Suprapubic skin (tissue), 4 donors: ENCODE measurements at places on chromosomes 3 and 15.

DNA sequence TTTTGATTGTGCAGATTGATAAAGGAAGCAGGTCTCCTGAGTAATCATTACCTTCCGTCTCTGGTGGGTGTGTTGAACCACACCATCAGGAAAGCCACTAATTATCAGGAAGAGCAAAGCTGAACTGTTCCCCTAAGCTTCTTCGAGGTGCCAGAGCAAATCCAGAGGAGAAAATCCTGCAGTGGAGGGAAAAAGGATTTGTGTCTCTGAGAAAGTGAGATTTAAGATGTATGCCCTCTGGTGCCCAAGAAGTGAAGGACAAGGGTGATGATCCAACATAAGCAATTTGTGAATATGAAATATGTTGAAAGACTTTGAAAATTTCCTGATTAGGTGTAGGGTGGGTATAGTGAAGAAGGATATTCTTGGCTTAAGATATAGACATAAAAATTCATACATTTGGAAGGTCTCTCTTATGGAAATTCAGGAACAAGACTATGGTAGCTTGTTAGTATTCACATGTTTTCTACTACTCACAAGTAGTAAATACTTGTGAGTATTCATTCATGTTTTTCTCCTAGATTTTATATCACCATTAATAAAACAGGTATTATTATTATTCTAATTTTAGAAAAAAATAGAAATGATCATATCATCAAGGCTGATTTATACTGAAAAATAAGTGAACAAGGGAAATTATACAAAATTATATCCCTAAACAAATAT is 34.8 kb downstream of the COMMD2 start:
- no peaks in the 10 kb centered on the region for H3K27me3 ChIP-seq
- peaks cover 2% of the 10 kb centered on the region for H3K4me1 ChIP-seq
- no peak for DNase-seq
- no peaks in the 10 kb centered on the region for H3K36me3 ChIP-seq
- H3K27ac ChIP-seq: no peak overlapping the region
- H3K4me3 ChIP-seq: no peak overlapping the region

GRCh38 chr3:10443272-10444109 is 61.9 kb downstream of the ATP2B2 start:
- no peaks in the 10 kb centered on the region for H3K36me3 ChIP-seq
- H3K27me3 ChIP-seq: no peaks in the 10 kb centered on the region
- H3K27ac ChIP-seq: no peak overlapping the region
- no peak overlapping the region for H3K4me3 ChIP-seq
- DNase-seq: no peak
- H3K4me1 ChIP-seq: no peaks in the 10 kb centered on the region

DNA sequence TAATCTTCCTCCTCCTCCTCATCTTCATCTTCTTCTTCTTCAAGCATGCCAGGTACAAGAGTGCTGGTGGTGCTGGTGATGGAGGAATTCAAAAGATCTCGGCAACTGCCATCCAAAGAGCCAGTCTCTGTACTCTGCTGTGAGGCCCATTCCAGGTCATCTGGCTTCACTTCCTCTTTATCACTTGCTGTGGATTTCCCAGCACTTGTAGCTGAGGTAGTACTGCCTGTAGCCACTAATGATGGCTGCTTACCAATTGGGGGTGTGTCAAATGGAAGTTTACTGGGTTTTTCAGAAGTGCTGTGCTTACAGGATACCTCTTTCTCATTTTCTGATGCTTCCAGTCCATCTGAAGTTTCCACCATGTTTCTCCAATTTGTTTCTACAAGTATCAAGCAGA is 28.8 kb upstream of the SHC4 start:
- H3K27me3 ChIP-seq: no peaks in the 10 kb centered on the region
- H3K27ac ChIP-seq: no peak overlapping the region
- peaks cover 54% of the 10 kb centered on the region for H3K36me3 ChIP-seq

- H3K27ac ChIP-seq: no peak overlapping the region
- H3K27me3 ChIP-seq: no peaks in the 10 kb centered on the region
- DNase-seq: no peak
- no peaks in the 10 kb centered on the region for H3K36me3 ChIP-seq
- no peak overlapping the region for H3K4me3 ChIP-seq
These were observed 219.3 kb upstream of the NR2E3 start for GRCh38 chr15:71591057-71591456.

DNA sequence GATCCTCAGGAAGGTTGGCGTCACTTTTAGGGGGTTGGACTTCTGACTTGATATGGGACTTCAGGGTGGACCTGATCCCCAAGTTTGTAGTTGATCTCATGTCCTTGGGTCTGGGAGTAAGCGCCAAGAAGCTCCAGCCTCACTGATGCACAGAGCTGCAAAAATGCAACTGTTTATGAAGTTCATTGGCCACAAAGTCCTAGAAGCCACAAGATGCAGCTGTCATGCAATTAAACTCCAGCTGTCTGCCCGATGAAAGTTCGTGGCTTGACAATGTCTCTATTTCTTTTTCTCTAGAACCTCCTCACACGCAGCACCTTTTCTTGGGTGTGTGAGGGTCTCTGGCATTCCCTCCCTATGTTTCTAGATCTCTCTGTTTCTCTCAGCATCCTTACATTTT is 9.2 kb upstream of the ACAN start:
- H3K27me3 ChIP-seq: peaks cover 49% of the 10 kb centered on the region
- DNase-seq: no peak
- H3K27ac ChIP-seq: no peak overlapping the region
- no peaks in the 10 kb centered on the region for H3K36me3 ChIP-seq
